Epithelial cell of proximal tubule (primary cell): ENCODE measurements at places on chromosomes 12 and 14. TPM values are rescaled to one million over a fixed set of nuclear protein-coding genes. Genes with fewer than 3 reads are reported as not detected.

- no peak for DNase-seq
These were observed 165.0 kb upstream of the RTL1 start for GRCh38 chr14:101068313-101069227.

- DNase-seq = no peak
These were observed 95.4 kb downstream of the NKX2-1 start for GRCh38 chr14:36424478-36425102.

DNA sequence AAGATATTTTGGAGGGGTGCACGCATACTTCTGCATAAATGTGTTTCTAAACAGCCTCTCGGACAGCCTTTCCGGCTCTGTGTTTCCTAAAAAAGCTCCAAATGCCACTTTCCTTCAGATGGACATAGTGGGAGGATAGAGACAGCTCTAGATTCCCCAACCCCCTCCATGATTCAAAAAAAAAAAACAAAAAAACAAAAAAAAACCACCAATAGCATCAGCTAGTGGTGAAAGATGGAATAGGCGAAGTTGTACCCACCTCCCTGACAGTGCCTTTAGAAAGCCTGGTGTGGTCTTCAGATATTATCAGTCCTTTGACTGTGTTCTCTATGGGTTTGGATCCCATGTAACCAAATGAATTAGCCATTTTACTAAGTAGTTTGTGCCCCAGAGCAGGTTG, 94.1 kb downstream of the PHETA1 start:
- no peak for DNase-seq

DNA sequence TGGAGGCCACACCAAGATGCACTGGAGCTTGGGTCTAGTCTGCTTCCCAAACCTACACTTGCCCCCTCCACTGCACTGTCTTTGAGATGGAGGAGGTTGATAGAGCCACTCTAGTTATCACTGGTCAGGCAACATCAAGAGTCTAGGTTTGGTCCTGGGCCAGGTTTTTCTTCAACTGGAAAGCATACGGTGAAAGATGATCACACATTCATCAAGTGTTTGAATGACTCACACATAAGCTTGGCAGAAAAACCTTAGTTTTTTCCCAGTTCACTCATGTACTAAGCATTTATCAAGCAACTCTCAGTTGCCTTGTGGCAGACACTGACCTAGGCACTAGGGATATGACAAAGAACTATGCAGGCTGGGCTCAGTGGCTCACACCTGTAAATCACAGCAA, 84.5 kb downstream of the PLEKHG3 start:
- peak; percentile 52 for DNase-seq

PLEKHD1 gene
- under 0.01 and 0.07 TPM in 2 replicates for total RNA-seq
